ENCODE measurements at places on chromosomes 13 and 19.

GRCh38 chr13:75521956-75522355 lies 15.7 kb downstream of the COMMD6 start:
- no peak for DNase-seq

GRCh38 chr13:27371932-27372331 lies 52.5 kb upstream of the GTF3A start:
- DNase-seq: no peak

- DNase-seq: peak; percentile 84
These were observed 3.5 kb upstream of the NAPSA start for GRCh38 chr19:50368649-50369570.

GRCh38 chr13:64420181-64420580 lies 2810.0 kb downstream of the PCDH9 start:
- DNase-seq: no peak

- DNase-seq: no peak
These were observed 1.3 kb downstream of the LRG1 start for GRCh38 chr19:4538601-4538954.

DNA sequence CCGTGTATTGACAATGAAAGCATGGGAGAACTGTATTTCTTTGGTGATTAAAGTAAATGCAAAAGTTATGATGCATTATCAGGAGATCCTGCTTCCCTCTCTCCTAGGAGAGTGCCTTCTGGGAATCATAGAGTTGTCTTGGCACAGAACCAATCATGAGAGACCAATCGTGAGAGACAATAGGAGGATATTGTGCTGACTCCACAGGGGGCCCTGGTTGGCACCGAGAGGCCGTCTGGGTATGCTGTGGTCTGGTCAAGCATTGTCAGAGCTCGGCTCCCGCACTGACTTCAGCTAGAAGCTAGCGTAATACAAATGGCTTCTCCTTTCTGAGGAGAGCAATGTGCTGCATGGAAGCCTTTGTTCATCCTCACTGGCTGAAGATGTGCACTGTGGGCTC lies 131.5 kb upstream of the GJB6 start:
- no peak for DNase-seq

DNA sequence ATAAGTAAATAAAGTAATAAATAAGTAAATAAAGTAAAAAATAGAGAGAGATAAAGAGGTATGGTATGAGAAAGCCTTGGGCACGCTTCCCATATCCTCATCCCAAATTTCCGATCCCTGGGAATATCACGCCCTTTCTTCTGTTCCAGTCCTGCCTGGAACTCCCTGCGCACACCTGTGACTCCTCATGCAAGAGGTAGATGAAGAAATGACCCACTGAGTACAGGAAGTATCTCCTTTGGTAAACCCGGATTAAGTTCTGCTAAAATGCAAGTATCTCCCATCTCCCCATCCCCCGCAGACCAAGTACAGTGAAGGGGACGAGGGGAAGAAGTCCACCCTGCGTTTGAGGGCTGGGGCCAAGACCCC lies 399 bp upstream of the ZNF136 start:
- no peak for DNase-seq

GRCh38 chr13:40442826-40443225 lies 223.6 kb downstream of the FOXO1 start:
- DNase-seq: no peak

GRCh38 chr19:12948612-12949362 lies 3.1 kb downstream of the RAD23A start:
- no peak for DNase-seq

- no peak for DNase-seq
These were observed 188.0 kb downstream of the TDRD3 start for GRCh38 chr13:60584976-60585375.

GRCh38 chr13:29935309-29935981 lies 85.0 kb upstream of the UBL3 start:
- peak; percentile 83 for DNase-seq

DNA sequence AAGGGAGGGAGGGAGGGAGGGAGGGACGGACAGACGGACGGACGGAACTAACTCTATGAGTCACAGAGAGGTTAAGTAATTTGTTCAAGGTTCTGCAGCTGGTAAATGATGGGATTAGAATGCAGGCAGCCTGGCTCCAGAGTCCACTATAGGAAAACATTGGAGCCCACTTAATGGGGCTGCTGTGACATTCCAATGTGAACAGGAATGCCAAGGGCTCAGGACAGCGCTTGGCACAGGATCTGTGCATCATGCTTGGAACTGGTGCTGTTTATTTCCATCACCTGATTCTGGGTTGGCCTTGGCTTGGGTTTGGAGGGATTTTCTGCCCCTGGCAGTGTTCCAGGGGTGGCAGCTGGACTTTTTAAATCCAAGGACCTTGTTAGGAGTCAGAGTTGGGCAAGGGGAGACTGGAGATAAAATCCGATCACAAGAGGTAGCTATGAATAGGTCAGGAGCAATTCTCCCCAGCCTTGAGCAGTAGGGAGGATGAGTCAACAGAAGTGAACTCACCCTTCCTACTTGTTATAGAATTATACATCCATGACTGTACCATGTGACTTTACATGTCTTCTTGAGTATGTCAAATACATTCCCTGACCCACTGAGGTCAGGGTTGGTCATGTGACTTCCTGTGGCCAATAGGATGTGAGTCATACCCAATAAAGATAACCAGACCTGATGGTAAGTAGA lies 7.8 kb upstream of the HIF3A start:
- DNase-seq: no peak

Measured in stimulated activated CD4-positive, alpha-beta T cell treated with anti-CD3 and anti-CD28 coated beads, Interleukin-15, amount 100 ng/mL, for 24 hours (primary cell).